ENCODE measurements at places on chromosomes 2 and 18.

- DNase-seq = no peak
Observed at GRCh38 chr2:149629026-149629425, 41.5 kb upstream of the MMADHC start.

- DNase-seq = no peak
Observed at GRCh38 chr18:8695932-8696517, 9.3 kb upstream of the MTCL1 start.

DNA sequence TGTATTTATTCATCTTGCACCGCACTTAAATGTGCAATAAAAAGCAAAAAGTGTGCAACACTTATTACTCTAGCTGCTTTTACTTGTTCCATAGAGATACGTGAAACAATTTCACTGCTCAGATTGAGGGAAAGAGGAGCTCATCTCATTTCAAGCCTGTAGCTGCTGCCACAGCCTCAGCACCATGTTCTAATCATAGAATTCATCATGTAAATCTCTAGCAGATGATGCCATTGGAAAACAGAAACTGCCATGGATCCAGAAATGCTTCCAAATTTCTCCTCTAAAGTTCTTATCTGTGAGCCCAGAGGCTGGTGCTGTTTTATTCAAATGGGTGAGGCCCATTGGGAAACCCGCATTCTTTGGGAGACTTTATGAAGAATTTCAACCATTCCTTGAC, 2.0 kb downstream of the CDC42EP3 start:
- DNase-seq = no peak

GRCh38 chr2:23422089-23423061, 37.4 kb downstream of the KLHL29 start:
- no peak for DNase-seq

- DNase-seq = no peak
Observed at GRCh38 chr2:86027196-86027921, 78.3 kb downstream of the POLR1A start.
